ENCODE measurements at places on chromosomes 13 and 19.

DNA sequence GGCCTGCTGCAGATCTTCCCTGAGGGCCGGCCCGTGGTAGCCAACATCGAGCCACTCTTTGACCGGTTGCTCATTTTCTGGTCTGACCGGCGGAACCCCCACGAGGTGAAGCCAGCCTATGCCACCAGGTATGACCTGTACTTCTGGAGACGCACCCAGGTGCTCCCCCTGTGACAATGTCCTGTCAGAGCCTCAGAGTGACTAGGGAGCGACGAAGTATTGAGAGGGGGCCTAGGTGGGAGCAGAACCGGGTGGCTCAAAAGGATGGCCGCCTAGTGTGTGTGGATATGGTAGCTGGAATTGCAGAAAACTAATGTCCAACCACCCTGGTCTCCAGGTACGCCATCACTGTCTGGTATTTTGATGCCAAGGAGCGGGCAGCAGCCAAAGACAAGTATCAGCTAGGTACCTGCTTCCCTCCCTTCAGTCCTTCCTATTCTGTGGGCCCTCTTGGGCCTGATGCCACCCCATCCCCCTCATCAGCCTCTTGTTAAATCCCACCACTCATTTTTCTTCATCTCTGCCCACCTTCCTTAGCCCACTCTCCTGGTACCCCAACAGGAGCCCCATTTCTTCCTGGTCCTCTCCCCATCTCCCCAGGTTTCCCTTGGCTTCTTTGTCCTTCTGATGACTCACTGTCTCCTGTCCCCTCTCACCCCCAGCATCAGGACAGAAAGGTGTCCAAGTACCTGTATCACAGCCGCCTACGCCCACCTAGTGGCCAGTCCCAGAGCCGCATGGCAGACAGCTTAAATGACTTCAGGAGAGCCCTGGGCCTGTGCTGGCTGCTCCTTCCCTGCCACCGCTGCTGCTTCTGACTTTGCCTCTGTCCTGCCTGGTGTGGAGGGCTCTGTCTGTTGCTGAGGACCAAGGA lies 8.4 kb downstream of the EGLN2 start:
- no peak for DNase-seq

- DNase-seq, result no peak
These were observed 7.8 kb downstream of the SIGLEC12 start for GRCh38 chr19:51493776-51494175.

GRCh38 chr19:49491804-49492572 lies 4.2 kb upstream of the RPS11 start:
- no peak for DNase-seq

GRCh38 chr13:31435536-31435935 lies 235.8 kb downstream of the B3GLCT start:
- no peak for DNase-seq

GRCh38 chr19:58477871-58478270 lies 1.7 kb downstream of the ZNF446 start:
- DNase-seq, result no peak

- DNase-seq, result no peak
These were observed 583.0 kb upstream of the SPRY2 start for GRCh38 chr13:80923907-80924306.

GRCh38 chr19:38183251-38183897 lies 40.6 kb downstream of the DPF1 start:
- no peak for DNase-seq

DNA sequence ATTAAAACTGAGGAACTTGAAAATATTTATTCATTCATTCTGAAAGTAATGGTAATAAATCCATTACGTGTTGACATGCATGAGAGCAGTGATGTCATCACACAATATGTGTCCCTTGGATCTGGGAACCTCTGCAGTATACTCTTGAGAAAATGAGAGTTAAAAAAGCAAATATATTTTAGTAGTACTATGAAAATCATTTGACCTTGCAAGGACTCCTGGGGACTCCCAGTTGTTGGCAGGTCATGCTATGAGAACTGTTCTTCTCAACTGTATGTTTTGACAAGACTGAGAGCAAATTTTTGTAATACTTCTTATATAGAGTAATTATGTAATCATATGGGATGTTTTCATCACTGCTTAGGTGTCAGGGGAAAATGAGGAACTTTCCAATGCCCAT lies 249.4 kb downstream of the PCCA start:
- no peak for DNase-seq

GRCh38 chr19:17127671-17128070 lies 52.1 kb downstream of the MYO9B start:
- DNase-seq, result no peak

DNA sequence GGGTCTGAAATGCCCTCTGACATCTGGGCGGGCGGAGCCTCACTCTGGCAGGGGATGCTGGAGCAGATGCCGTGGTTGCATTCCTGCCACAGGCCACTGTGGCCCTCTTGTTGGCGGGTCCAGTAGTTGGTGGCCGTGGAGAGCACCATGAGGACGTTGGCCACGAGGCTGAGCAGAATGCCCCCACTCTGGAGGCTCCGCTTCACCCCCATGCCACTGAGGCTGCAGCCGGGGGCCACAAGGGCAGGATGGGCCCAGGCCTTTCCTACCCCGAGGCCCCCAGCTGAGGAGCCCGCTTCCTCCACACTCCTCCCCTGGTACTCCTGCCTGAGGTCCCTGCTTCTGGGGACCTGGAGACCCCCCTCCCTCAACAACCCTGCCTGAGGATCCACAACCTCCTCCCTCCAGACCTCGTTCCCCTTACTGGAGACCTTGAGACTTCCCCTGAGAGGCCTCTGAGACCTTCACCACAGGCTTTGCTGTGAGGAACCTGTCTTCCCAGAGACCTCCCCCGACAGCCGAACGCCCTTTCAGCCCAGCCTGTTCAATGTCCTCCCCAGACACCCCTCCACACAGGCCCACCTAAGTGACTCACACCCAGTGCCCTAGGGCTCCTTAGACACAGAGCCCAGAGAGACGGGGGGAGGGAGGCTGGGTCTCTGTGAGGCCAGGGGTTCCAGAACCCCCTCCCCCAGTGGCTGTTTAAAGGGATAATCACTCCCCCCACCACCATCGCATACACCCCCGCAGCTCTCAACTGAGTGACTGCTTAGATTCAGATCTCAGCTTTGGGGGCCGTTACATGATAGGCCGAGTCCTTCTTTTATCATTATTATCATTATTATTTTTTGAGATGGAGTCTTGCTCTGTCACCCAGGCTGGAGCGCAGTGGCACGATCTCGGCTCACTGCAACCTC lies at the start of gene CLDND2:
CLDND2 (minus strand) TSS at position 638 of the 917 bp plus-strand sequence; CDS start at position 212, 426 bp downstream.
- no peak for DNase-seq

GRCh38 chr13:110637747-110638146 lies 22.4 kb downstream of the NAXD start:
- DNase-seq, result no peak

DNA sequence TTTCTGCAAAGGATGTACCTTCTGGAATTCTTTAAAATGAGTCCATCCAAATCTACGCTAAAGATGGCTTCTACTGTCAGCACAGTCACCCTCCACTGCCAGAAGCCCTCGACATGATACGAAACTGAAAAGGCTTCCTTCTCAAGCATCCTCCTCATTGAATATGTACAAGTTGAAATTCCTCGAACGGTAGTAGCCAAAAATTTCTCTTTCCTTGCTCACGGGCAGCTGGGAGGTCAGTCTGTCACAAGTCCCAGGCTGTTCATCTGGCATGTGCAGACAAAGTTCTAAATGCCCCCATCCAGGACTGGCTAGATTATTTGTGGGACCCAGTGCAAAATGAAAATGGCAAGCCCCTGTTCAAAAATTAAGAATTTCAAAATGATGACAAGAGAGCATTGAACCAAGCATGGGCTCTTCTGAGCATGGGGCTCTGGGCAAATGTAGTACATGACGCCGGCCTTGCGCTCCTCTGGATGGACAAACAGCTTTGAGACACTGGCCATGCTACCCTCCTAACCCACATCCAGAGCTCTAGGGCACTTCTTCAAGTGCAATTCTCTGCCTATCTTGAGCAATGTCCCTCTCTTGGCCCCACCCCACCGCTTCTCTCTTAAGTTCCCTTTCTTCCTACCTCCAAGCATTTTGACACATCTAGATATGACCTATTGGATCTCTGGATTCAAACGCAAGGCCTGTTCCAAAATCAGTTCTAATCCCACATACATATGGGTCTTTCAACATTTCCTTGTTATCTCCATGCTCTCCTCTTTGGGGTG lies 78.9 kb upstream of the FLT1 start:
- DNase-seq, result no peak

DNA sequence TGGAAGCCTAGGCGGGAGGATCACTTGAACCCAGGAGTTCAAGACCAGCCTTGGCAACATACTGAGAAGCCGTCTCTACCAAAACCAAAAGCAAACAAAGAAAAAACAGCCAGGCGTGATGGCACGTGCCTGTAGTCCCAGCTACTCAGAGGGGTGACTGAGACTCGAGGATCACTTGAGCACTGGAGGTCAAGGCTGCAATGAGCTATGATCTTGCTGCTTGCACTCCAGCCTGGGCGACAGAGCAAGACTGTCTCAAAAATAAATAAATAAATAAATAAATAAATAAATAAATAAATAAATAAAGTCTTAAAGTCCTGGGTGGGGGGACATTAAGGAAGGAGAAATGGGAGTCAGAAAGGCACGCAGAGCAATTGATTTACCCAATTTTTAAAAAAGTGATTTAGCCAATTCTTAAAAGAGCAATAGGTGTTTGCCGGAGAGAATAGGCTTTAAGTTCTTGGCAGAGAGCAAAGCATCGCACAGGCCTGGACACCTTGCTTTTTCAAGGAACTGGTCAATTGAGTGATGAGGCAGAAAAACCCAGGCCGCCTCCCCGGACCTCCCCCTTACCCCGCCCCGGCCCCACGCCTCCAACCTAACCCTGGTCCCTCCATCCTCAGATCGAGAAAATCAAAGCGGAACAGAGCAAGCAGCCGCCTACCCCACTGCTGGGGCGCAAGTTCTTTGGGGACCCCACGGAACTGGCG lies 9.5 kb upstream of the SHKBP1 start:
- DNase-seq, result no peak

- no peak for DNase-seq
These were observed 7.0 kb downstream of the CALM3 start for GRCh38 chr19:46608178-46608577.

DNA sequence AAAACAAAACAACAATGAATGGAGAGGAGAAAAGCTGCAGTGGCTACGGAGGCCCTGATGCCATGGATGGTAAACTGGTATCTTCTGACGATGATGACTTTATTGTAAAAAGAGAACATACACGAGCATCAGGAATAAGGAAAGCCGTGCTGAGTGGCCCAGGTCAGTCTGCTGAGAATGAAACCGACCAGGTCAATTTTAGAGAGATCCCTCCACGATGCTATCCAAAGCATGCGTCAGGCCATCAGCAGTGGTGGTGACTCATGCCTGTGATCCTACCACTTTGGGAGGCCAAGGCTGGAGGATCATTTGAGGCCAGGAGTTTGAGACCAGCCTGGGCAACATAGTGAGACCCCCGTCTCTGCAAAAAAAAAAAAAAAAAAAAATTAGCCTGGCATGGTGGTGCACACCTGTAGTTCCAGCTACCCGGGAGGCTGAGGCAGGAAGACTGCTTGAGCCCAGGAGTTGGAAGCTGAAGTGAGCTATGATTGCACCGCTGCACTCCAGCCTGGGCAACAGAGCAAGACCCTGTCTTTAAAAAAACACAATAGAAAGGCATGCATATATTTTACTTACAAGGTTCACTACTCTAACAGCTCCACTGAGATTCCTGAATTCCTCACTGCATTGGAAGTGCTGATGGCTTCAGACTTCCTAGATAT lies 62.3 kb downstream of the GADD45B start:
- no peak for DNase-seq

- DNase-seq, result no peak
These were observed 11.6 kb downstream of the ZNRF4 start for GRCh38 chr19:5466814-5467291.

DNA sequence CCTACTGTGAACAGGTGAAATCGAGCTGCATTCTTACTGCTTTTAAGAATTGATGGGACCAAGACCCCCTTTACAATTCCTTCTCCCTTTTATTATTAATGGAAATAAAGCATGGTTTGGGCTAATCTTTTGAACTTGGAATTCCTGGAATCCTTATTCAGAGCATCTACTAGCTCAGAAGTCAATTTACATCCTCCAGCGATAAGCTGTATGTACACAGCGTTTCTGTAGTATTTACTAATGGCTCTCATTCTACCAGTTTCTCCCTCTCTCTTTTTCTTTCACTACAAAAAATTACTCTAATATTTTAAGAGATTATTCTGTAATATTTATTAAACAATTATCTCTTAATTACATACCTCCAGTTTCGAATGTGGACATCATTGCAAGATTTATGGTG lies 31.5 kb downstream of the FREM2 start:
- no peak for DNase-seq

GRCh38 chr19:21492947-21493906 lies 12.2 kb upstream of the ZNF429 start:
- DNase-seq, result no peak

GRCh38 chr13:103067751-103068555 lies 1.7 kb upstream of the SLC10A2 start:
- DNase-seq, result peak; percentile 55

DNA sequence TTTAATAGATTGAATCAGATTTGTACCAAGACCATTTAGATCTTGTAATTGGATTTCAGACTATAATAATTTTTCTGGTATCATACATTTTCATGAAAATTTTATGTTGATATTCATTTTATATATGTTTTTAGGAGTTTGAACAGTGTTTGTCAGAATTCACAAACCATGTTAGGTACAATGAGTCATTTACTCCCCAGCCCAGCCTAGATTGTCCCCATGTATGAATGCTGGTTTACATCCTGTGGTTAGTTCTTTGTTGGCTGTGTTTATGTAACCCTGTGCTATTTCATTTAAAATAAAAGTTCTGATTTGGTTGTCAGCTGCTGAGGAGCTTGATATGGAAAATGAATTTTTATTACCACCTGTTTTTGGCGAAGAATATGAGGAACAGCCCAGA lies 96.7 kb downstream of the GJA3 start:
- DNase-seq, result no peak

- no peak for DNase-seq
These were observed 617 bp downstream of the SKA3 start for GRCh38 chr13:21175656-21176214.

GRCh38 chr13:29266756-29267733 lies 328.4 kb downstream of the SLC7A1 start:
- no peak for DNase-seq

- DNase-seq, result no peak
These were observed 35.1 kb downstream of the XPO4 start for GRCh38 chr13:20867408-20867807.

- peak; percentile 21 for DNase-seq
These were observed 72.6 kb downstream of the SIPA1L3 start for GRCh38 chr19:37979547-37980082.

All from NCI-H187 (cell line).